Renal cortical epithelial cell (primary cell): ENCODE measurements at places on chromosomes 16 and 17. TPM values are rescaled to one million over a fixed set of nuclear protein-coding genes. Genes with fewer than 3 reads are reported as not detected.

Gene CA5A
- total RNA-seq, result not detected in 2 replicates

Gene COASY
- 8.2 and 32.2 TPM in 2 replicates for total RNA-seq

Gene PSME3
- 138 and 153 TPM in 2 replicates for total RNA-seq

Gene FADS6
- not detected in 2 replicates for total RNA-seq

Gene ERI2
- total RNA-seq, result 24.3 and 29.9 TPM in 2 replicates

Gene ITGA3
- total RNA-seq, result 882 and 1,202 TPM in 2 replicates

Gene TSPOAP1
- total RNA-seq, result 0.17 and 6.1 TPM in 2 replicates

Gene CHST5
- 0.05 TPM in 1 of 2 replicates, not detected in the other for total RNA-seq

Gene MYH3
- 0.30 TPM in 1 of 2 replicates, not detected in the other for total RNA-seq

Gene CLEC18A
- 0.15 and 1.6 TPM in 2 replicates for total RNA-seq

Gene PIK3R6
- not detected in 2 replicates for total RNA-seq

Gene ACADVL
- 307 and 382 TPM in 2 replicates for total RNA-seq

Gene CDK3
- 0.87 and 3.0 TPM in 2 replicates for total RNA-seq

Gene NPIPA3
- 0.25 TPM in 1 of 2 replicates, not detected in the other for total RNA-seq

Gene ASPA
- total RNA-seq, result 0.20 and 0.87 TPM in 2 replicates

Gene KRT14
- 0.25 and 4.2 TPM in 2 replicates for total RNA-seq

Gene BAHCC1
- 0.69 and 13.2 TPM in 2 replicates for total RNA-seq

Gene FOXN1
- total RNA-seq, result not detected in 2 replicates

Gene SEC14L1
- total RNA-seq, result 49.1 and 112 TPM in 2 replicates

Gene SULT1A1
- 6.8 and 7.1 TPM in 2 replicates for total RNA-seq

Gene HSF4
- total RNA-seq, result 5.7 and 12.5 TPM in 2 replicates

Gene SSTR5
- total RNA-seq, result 0.40 TPM in 1 of 2 replicates, not detected in the other

Gene GLP2R
- total RNA-seq, result 0.55 and 1.9 TPM in 2 replicates

Gene LPO
- total RNA-seq, result not detected in 2 replicates

Gene TMEM106A
- 2.3 and 2.4 TPM in 2 replicates for total RNA-seq

Gene MT1G
- 7.8 and 10.5 TPM in 2 replicates for total RNA-seq

Gene USP43
- 10.3 and 14.1 TPM in 2 replicates for total RNA-seq

Gene MLKL
- 11.8 and 19.8 TPM in 2 replicates for total RNA-seq

Gene KRT15
- 0.99 and 2.8 TPM in 2 replicates for total RNA-seq

Gene TBC1D16
- total RNA-seq, result 30.4 and 257 TPM in 2 replicates

Gene MEOX1
- total RNA-seq, result 11.1 TPM in 1 of 2 replicates, not detected in the other

Gene ZG16B
- total RNA-seq, result 0.25 and 1.2 TPM in 2 replicates

Gene FSCN2
- total RNA-seq, result 3.1 and 4.7 TPM in 2 replicates

Gene BOLA2
- total RNA-seq, result 13.3 and 38.2 TPM in 2 replicates

Gene CD300E
- total RNA-seq, result not detected in 2 replicates

Gene RBFOX1
- total RNA-seq, result not detected in 2 replicates
